LNCaP clone FGC (cell line): ENCODE measurements at places on chromosomes 5 and 9.

DNA sequence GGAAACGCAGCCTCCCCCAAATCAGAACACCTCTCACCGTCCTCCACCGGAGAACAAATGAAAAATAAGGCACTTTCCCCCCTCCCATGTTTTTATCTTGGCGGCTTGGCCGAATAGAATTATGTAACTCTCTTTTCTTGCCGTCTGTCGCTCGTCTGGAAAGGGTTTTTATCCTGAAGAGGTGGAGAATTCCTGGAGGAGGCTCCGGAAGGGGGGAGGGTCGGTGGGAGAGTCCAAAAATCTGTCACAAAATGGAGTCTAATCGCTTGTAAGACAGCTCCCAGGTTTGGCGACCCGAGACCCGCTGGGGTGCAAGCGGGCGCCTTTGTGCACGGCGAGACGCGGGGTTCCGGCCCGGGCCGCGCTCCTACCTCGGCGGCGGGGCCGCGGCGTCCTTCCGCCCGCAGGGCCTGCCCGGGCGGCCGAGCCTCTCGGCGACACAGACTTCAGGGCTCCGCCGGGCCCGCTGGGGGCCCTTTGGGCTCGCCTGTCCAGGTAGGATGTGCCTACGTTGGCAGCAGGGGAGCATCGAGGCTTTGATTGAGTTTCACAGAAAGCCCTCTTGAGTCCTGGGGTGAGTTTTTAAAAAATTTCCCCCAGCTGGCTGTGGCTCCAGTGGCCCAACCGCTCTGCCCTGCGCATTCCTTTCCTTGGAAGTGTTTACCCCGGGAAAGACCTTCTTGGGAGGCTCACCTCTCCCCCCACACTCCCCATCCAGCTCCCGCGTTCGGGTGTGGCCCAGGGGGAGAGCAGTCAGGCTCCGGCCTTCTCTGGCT, 5.0 kb downstream of the LMX1B start:
- DNase-seq: no peak

DNA sequence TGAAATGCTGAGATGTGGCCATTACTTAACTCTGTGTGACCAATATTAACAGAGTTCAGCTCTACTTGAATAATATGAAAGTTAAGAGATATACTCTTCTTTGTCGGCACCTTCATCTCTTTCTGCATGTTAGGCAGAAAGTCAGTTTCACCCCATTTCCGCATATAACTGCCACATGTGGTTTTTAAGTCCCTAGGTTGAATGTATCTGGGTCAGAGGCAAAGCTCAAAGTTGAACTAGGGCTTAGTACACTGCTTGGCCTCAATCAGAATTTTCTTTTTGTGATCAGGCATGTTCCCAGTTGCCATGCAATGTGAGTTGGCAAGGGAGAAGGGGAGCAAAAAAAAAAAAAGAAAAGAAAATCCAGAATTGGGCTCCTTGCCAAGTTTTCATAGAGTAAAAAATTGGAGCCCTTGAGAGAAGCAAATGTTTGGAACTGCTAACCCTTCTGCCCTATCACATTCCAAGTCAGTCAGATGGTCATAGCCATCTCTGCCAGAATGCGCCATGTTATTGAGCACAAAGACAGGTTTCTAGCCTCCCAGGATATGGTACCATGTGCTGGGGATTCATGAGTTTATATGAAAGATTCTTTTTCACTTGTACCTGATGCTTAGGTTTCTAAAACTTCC, 251.2 kb upstream of the RORB start:
- DNase-seq: no peak

- DNase-seq: no peak
Observed at GRCh38 chr5:126044111-126044668, 379.0 kb upstream of the GRAMD2B start.

GRCh38 chr5:102670224-102670836, 84.8 kb upstream of the PAM start:
- no peak for DNase-seq

DNA sequence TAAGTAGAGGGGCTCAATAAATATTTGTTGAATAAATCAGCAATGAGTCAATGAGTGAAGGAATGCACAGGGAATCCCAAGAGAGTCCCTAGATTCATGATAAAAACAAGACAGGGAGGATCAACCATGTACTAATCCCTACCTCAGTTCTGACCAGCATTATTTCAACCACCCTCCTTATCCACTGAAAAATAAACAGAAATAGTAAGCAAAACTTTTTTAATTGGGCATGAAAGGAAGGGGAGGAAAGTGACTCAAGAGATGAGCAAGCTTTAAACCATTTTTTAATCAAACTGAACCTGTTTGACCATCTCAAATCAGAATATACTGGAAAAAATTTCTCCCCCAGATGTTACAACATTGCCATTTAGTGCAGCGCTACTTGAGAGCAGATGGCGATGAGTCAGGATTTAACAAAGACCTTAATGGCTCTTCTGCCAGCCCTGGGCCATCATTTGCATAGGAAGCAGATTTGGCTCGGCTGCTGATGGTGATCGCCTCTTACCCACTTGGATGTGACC, 194.8 kb upstream of the SLC30A5 start:
- DNase-seq: no peak

GRCh38 chr9:134968011-134968822, 50.5 kb upstream of the FCN1 start:
- DNase-seq: no peak

DNA sequence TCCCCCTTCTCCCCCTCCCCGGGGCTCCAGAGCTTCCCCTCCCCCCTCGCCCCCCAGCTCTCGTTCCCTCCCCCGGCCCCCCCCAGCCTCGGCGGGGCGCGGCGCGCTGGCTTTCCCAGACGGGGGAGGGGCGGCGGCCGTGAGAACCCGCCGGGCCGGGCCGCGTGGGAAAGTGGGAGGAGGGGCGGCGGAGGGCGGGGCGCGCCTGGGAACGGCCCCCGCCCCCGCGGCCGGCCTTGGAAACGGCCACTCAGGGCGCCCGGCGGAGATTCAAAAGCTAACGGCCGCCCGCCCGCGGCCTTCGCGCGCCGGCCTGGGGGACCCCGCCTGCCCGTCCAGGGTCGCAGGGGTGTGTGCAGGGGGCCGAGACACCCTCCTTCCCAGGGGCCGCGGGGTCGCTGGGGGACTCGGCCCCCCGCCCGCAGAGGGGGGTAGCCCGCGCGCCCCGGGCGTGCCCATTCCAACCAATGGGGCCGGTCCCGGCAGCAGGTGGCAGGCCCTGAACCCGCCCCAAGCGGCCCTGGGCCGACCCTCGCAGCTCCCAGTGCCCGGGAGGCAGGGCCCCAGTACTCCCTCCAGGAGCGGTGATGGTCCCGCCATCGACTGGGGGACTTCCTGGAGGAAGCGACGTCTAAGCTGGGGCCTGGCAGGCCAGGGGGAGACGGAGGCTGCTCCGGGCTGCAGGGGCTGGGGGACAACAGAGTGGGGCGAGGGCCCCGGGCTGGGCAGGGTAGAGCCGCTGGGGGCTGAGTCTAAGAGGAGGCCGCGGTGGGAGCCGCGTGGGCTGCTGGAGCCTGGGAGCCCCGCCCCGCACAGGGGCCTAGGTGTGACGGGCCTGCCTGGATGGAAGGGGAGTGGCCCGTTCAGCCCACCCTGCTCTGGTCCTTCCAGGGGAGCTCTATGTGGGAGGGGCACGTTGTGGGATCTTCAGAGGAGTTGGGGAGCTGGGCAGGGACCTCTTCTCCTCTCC, 14.2 kb upstream of the NRARP start:
- no peak for DNase-seq

DNA sequence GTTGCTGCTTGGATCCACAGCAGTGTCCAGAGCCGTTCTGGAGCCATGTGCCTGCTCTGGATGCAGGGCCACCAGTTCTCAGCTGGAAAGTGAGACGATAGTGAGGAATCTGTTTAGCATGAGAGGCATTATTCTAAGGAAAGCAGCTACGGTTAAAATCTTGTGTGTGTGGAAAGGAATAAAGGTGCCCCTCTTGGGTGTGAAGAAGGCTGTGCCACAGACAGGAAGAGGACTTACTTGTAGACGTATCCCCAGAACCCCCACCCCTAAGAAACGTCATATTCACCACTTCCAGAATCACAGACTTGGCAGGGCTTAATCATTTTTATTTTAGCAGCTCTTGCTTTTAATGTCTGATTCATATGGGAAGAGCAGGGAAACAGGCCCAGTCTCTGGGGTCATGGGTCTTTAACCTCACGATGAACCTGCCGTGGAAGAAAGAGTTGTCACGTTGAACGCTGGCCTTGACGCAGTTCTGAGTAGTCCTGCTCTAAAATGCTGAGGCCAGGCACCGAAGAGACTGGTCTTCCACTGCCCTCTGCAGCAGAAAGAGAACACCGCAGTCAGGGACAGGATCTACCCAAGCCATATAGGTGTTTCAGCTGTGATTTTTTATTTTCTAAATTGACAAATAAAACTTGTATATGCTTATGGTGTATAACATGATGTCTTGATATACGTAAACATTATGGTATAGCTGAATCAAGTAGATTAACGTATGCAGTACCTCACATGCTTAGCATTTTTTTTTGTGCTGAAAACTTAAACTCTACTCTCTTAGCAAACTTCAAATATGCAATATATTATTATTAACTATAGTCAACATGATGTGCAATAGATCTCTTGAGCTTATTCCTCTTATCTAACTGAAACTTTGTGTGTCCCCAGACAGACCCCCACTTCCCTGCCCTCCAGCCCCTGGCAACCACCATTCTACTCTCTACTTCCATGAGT, 38.8 kb downstream of the CARTPT start:
- DNase-seq: peak; percentile 87

DNA sequence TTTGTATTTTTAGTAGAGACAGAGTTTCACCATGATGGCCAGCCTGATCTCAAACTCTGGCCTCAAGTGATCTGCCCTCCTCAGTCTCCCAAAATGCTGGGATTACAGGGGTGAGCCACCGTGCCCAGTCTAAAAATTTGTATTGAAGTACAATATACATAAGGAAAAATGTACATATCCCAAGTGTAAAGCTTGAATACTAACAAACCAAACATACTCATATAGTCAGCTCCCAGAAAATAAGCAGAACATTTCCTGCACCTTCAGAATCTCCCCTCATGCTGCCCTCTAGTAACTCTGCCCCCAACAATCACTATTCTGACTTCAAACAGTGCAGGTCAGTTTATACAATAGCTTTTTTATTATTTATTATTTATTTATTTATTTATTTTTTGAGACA, 1.6 kb upstream of the NOL6 start:
- DNase-seq: no peak

DNA sequence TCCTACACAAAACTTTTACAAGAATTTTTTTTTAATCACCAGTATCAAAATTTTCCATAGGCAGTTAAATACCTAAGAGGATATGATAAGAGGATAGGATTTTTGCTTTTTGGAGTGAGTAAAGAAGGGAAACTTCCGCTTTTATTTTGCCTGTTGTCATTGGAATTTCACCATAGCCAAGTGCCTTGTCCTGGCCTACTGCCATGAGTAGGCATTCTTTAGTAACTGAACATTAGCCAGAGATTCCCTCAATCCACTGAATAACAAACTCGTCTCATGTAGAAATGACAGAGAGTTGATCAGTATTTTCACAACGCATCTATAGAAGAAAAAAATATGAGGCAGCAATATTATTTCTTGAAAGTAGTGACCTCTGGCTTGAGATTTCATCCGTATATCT, 289.6 kb upstream of the ADAMTSL1 start:
- no peak for DNase-seq

GRCh38 chr5:111224561-111225345, 569 bp downstream of the CAMK4 start:
- DNase-seq: no peak

DNA sequence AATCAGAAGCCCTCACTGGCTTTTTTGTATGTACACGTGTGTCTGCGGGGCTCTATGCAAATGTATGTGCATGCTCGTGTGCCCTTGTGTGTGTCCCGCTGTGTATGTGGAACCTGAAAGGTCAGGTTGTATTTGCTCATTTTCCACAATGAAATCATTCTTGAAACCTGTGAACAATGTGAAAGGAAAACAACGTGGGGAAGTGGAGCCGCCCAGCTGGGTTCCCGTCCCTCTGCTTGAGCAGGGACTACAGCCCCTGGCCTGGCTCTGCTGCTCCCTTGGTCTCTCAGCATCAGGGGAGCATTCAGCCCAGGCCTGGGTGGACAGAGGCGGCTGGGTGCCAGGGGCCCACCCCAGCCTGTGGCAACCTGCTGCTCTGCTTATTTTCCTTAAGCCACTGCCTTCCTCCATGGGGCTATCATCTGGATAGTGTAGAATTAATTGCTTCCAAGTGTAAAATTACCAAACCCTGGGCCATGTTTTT, 3.0 kb downstream of the ECSCR start:
- DNase-seq: no peak

- DNase-seq: no peak
Observed at GRCh38 chr5:154331924-154332323, 113.9 kb upstream of the SAP30L start.

- DNase-seq: no peak
Observed at GRCh38 chr5:30387974-30388632, 805.4 kb upstream of the CDH6 start.

DNA sequence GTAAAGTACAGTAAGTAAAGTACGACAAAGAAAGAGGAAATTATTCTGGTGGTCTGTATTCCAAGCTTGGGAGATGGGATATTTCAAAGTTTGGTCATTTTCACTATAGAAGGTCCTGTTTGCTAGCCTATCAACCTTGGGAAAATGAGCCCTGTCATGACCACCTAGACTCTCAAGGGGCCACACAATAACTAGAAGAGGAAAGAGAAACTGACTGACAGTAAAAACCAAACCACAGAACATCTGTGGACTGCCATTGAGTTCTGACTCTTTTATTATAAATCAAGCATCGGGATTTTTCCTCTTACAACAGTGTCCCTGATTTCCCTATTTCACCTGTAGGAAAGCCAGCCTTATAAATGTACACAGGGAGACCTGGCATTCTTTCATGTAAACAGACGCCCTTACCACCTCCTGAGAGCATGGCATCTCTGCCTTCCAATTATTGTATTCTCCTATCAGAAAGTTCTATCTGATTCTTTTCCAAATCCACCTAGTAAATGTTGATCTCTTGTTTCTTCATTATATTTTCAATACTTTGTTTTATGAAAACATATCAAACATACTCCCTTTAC, 80.0 kb downstream of the ZNF622 start:
- peak; percentile 52 for DNase-seq

- DNase-seq: no peak
Observed at GRCh38 chr9:98251551-98251950, 3.9 kb downstream of the TBC1D2 start.

DNA sequence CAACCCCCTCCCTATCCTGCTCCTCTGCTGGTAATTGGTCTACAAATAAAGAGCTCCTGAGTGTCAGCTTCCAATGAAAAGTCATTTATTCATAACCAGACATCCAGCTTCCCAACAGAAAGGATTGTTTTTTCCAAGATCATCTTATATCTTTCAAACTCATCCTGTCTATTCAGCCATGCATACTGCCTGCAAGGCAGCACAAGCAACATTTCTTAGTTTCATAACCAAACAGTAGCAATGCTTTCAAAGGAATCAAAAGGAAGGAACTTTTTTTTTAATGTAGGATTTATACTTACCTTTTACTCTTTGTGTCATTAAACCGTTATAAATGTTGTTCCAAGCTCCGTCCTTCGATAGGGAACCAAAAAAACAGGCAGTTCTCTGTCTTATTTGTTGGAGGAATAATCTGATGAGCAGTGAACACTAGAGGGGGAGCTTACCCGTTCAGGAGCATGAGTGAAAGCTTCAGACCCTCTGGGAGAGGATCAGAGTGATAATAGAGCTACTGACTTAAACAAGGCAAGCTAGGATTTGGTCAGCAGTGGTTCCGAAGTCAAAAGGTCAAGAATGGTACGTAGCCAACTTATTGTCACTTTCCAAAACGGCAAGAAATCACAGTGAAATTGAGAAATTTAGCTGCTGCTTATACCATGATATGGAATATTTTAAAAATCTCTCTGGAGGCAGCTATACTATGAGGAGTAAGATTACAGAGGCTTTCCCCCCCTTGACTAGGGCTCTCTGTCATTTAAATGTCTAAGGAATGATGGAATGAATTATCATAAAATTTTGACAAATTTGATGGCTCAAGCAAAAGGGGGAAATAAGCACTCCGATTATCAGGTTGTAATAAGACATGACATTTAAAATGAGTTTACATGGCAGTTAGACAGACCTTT, 892.9 kb downstream of the NR2F1-AS1 start:
- DNase-seq: no peak
